ENCODE measurements at places on chromosomes 16 and 17. TPM values are rescaled to one million over a fixed set of nuclear protein-coding genes. Genes with fewer than 3 reads are reported as not detected.
A peak's percentile ranks its signal among the peaks of the same experiment; 100 is the strongest.

Gene ZFHX3
- total RNA-seq: 2.1 TPM

- peaks cover 3% of the 10 kb centered on the region for H3K4me1 ChIP-seq
- H3K4me3 ChIP-seq: no peak overlapping the region
- H3K36me3 ChIP-seq: no peaks in the 10 kb centered on the region
- no peak for DNase-seq
Observed at GRCh38 chr17:43552229-43552837, 6.2 kb upstream of the ETV4 start.

DNA sequence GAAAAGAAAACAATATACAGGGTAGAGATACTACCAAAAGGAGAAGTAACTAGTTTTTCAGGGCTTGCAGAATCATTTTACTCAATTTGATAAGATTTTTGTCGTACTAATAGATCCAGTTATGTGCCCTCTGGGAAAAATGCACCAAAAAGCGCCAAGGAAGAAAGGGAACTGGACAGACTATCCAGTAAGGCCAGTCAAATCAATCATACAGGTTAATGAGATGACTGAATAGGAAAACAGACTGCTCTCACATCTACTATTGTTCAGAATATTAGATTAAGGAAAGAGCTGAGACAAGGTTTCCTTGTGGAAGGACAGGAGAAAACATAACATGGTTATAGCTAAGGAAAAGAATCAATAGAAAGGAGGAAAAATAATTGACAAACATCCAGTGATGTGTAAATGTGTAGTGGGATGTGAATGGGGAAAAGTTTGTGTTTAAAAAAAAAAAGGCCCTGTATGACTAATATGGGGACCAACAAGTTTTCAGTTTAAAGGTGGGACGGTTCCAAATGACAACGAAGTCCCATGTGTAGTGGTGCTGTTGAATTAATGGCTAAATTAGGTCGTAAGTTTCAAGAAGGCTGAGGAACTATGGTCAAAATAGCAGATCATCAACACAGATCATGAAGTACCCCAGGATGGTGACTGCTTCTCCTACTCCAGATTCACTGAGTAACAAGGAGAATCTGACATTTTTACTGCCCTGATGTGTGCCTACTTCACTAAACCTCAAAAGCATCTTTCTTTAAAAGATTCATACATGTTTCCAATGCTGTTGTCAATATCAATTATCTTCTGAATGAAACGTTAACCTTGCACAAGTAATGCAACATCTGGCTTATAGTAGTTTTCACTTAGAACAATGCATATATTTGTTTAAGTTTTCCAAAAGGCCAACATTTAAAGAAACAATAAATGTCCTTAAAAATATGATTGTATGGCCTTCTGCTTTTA lies 40.7 kb downstream of the BRIP1 start:
- no peak overlapping the region for H3K4me3 ChIP-seq
- H3K36me3 ChIP-seq: no peaks in the 10 kb centered on the region
- no peak for DNase-seq
- H3K4me1 ChIP-seq: no peaks in the 10 kb centered on the region
- H3K27me3 ChIP-seq: no peaks in the 10 kb centered on the region

Gene RAB37
- total RNA-seq: 51.4 TPM

GRCh38 chr17:76614912-76615617 lies 28.5 kb downstream of the ST6GALNAC1 start:
- no peak for DNase-seq
- no peaks in the 10 kb centered on the region for H3K27me3 ChIP-seq
- H3K4me1 ChIP-seq: no peaks in the 10 kb centered on the region
- H3K4me3 ChIP-seq: no peak overlapping the region
- no peak overlapping the region for H3K27ac ChIP-seq

DNA sequence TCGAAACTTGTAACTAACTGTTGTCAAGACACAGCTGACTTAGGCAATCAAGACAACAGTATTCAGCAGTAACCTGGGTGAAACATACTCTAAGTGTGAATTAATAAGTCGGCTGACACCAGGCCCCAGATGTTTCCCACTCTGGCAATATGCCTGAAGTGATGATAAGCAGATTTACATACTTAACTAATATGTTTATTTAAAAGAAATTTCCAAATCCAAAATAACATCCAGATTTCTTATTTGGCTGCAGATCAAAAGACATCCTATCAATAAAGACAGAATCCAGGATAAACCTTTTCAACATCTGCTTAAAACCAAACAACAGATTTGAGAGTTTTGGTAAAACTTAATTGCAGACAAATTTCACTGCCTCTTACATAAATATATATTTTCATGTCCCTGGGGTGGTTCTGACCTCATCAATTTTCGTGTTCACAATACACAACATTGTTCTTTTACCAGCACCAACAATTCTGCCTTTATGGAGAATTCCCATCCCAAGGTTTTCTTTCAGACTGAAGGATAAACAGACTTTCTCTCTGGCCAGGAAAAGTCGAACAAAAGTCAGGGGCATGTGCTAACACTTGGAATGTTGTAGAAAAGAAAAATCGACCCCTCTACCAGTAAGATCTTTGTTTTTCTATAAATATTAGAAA lies 45.1 kb upstream of the TOX3 start:
- H3K27ac ChIP-seq: no peak overlapping the region
- no peaks in the 10 kb centered on the region for H3K4me1 ChIP-seq
- DNase-seq: no peak
- H3K27me3 ChIP-seq: peaks cover 2% of the 10 kb centered on the region
- H3K36me3 ChIP-seq: no peaks in the 10 kb centered on the region
- no peak overlapping the region for H3K4me3 ChIP-seq

- H3K36me3 ChIP-seq: no peaks in the 10 kb centered on the region
- H3K4me1 ChIP-seq: no peaks in the 10 kb centered on the region
- H3K27me3 ChIP-seq: no peaks in the 10 kb centered on the region
- H3K27ac ChIP-seq: no peak overlapping the region
- H3K4me3 ChIP-seq: no peak overlapping the region
Observed at GRCh38 chr17:5840811-5841446, 229.2 kb upstream of the WSCD1 start.

GRCh38 chr17:8120520-8121406 lies 2.4 kb upstream of the ALOXE3 start:
- peaks cover 58% of the 10 kb centered on the region for H3K4me1 ChIP-seq
- peak overlapping the region; percentile 74 for H3K4me3 ChIP-seq
- H3K27me3 ChIP-seq: peaks cover 77% of the 10 kb centered on the region
- peak overlapping the region; percentile 0 for H3K27ac ChIP-seq

- no peak for DNase-seq
- H3K4me1 ChIP-seq: peaks cover 51% of the 10 kb centered on the region
- no peaks in the 10 kb centered on the region for H3K36me3 ChIP-seq
- no peak overlapping the region for H3K4me3 ChIP-seq
- H3K27me3 ChIP-seq: peaks cover 2% of the 10 kb centered on the region
- no peak overlapping the region for H3K27ac ChIP-seq
Observed at GRCh38 chr17:42683407-42684034, 1.2 kb downstream of the CNTNAP1 start.

DNA sequence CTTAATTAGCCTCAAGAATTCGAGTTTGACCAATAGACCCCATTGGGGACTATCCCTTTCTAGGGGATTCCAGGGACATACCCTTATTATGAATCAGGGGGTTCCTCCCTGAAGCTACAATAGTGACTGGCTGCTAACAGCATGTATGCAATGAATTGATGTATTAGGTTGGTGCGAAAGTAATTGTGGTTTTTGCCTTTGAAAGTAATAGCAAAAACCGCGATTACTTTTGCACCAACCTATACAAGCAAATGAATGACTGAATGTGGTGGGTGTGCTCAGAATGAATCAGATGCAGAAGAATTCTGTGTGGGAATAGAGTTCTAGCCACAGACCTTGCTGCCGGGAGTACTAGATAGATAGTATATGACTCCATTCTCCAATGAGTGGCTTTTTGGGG lies 76.7 kb downstream of the HLF start:
- H3K4me1 ChIP-seq: peaks cover 14% of the 10 kb centered on the region
- DNase-seq: no peak
- H3K36me3 ChIP-seq: no peaks in the 10 kb centered on the region
- H3K27me3 ChIP-seq: peaks cover 7% of the 10 kb centered on the region
- no peak overlapping the region for H3K4me3 ChIP-seq

Gene SCNN1B
- not detected for total RNA-seq

DNA sequence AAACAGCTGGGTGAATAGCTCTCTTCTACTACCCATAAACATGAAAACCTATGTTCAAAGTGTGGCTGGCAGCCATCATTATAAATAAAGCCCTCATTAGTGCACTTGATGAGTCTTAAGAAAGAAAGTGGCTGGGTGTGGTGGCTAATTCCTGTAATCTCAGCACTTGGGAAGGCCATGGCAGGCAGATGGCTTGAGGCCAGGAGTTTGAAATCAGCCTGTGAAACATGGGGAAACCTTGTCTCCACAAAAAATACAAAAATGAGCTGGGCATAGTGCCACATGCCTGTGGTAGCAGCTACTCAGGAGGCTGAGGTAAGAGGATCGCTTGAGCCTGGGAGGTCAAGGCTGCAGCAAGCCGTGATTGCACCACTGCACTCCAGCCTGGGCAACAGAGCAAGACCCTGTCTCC lies 28.3 kb upstream of the APPBP2 start:
- H3K4me1 ChIP-seq: no peaks in the 10 kb centered on the region
- DNase-seq: no peak
- H3K27me3 ChIP-seq: peaks cover 6% of the 10 kb centered on the region
- H3K36me3 ChIP-seq: no peaks in the 10 kb centered on the region
- H3K4me3 ChIP-seq: no peak overlapping the region

DNA sequence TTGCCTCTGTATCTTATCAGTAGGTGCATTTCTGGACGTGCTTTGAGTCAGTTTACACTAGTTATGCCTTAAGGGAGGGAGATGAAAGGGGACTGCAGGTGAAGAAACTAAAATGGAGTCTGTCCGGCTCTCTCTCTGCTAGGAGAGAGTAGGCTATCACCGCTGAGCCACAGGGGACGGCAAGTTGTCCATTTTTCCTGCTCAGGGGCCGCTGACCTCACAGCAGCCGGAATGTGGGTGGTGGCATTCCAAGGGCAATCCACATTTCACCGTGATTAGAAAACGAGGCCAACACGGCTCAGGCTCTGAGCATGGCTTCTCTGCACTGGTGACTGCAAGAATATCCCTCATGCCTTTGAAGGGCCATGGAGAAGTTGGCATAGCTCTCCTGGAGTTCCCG lies 19.0 kb upstream of the KLHDC4 start:
- peaks cover 16% of the 10 kb centered on the region for H3K4me1 ChIP-seq
- no peaks in the 10 kb centered on the region for H3K27me3 ChIP-seq
- DNase-seq: no peak
- no peak overlapping the region for H3K4me3 ChIP-seq
- H3K27ac ChIP-seq: no peak overlapping the region

GRCh38 chr17:58278661-58279015 lies 2.1 kb downstream of the MPO start:
- H3K4me1 ChIP-seq: no peaks in the 10 kb centered on the region
- H3K4me3 ChIP-seq: no peak overlapping the region
- DNase-seq: no peak
- no peak overlapping the region for H3K27ac ChIP-seq
- H3K36me3 ChIP-seq: no peaks in the 10 kb centered on the region

GRCh38 chr16:1687427-1688316 lies 9.6 kb downstream of the JPT2 start:
- H3K27ac ChIP-seq: no peak overlapping the region
- DNase-seq: no peak
- H3K27me3 ChIP-seq: no peaks in the 10 kb centered on the region
- peaks cover 16% of the 10 kb centered on the region for H3K36me3 ChIP-seq

DNA sequence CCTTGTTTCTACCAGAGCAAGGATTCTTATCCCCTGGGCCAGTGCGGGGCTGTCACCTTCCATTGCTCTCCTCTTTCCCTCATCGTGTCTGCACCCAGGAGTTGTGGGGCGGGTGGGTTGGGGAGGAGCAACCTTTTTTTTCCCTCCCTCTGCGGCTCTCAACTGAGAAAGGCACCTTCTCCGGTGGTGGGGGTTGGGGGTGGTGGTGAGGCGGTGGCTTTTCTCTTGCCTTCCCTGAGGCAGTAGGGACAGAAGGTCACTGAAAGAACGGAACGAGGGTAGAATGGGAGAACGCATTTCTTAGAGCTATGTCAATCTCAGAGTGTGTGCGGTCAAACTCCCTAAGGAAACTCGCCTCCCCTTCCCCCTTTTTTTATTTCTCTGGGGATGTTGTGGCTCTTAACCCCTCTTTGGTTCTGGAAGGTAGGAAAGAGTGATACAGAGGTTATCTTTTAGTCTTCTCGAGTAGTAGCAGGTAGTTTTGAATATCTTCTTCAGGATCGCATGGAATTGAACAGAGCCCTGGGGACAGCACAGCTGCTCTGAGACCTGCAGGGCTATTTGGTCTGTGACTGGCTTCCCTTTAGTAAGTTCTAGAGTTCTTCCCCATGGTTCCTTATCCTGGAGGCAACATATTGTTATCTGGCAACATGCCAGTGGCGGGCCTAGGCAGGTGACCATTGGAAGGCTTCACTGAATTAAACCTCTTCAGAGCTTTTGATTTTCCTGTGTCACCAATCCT lies 994 bp downstream of the CLTC start:
- peak overlapping the region; percentile 99 for H3K4me3 ChIP-seq
- DNase-seq: peak; percentile 41
- peaks cover 29% of the 10 kb centered on the region for H3K4me1 ChIP-seq
- peak overlapping the region; percentile 96 for H3K27ac ChIP-seq
- no peaks in the 10 kb centered on the region for H3K36me3 ChIP-seq

Gene DNAI2
- 1.5 TPM for total RNA-seq

DNA sequence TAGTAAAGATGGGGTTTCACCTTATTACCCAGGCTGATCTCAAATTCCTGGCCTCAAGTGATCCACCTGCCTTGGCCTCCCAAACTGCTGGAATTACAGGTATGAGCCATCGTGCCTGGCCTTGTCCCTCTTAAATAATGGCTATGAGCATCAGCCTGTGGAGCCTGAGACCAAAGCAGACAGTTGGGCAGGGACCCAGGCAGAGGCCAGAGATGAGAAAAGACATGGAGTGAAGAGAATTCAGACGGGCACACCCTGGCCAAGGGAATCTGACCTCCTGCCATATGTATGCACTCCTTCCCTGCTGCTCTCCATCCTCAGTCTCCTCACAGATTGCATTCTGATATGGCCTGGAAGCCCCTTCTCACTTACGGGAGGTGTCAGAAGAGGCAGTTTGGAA lies 98.4 kb upstream of the DNAH9 start:
- H3K4me3 ChIP-seq: no peak overlapping the region
- no peak for DNase-seq
- peaks cover 4% of the 10 kb centered on the region for H3K27me3 ChIP-seq
- no peaks in the 10 kb centered on the region for H3K36me3 ChIP-seq
- H3K4me1 ChIP-seq: no peaks in the 10 kb centered on the region

Gene KCNH6
- not detected for total RNA-seq

DNA sequence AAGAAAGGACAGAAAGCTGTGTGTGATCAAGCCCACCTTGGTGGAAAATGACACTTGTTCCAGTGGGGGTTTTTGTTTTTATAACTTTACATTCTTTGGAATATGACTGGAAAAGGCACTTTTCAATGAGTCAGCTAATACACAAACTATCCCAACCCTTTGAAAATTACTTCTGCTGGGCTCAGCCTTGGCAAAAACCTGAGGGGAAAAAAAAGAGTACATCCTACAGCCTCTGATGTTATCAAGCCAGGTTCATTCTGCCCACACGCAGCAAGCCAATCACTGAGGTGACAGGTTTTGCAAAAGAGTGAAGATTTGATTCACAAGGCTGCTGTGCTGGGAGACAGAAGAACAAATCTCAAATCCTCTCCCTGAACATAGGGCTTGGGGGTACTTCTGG lies 484.5 kb upstream of the ERCC4 start:
- no peaks in the 10 kb centered on the region for H3K36me3 ChIP-seq
- H3K27me3 ChIP-seq: no peaks in the 10 kb centered on the region
- no peak overlapping the region for H3K27ac ChIP-seq
- no peak overlapping the region for H3K4me3 ChIP-seq
- H3K4me1 ChIP-seq: no peaks in the 10 kb centered on the region

Gene PERCC1
- 0.83 TPM for total RNA-seq

- no peaks in the 10 kb centered on the region for H3K36me3 ChIP-seq
- H3K27me3 ChIP-seq: peaks cover 15% of the 10 kb centered on the region
- peak within 1 kb of the TSS; percentile 96 for H3K27ac ChIP-seq
Observed at GRCh38 chr17:63445954-63446752, at the start of gene CYB561. TSS of gene CYB561 (minus strand) at chr17:63446306. CDS start at chr17:63437547, 8,759 bp downstream.
